ENCODE measurements at places on chromosomes 2 and 18.

DNA sequence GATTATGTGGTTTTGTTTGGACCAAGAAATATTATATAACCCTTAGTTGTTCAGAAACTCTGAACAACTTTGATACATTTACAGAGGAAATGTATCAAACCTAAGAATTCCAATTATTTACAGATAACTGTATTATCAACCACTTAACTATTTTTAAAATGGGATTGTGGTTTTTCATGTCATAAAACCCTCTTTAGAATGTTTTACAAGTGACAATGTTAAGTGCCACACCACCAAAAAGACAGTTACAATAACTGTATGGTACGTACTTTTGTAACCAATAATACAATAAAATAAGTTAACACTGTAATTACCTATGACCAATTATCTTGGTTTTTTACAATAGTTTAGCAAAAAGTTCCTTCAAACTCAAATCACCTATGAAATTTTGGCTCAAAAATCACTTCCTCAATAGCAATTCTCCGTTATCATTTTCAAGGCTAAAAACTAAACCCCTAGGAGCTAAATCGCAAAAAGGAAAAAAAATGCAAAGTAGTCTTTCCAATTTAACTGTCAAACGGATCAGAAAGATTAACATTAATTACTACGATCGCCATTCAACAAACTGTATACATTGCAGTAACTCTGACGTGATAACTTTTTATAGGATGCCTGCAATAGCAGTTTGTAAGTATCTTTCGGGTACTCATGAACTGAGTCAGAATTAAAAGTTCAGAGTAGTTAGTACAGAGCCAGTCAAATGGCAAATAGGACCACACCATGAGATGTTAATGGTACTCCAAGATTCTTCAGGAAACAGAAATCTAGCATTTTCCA is 1.5 kb downstream of the ROCK1 start:
- peak; percentile 42 for DNase-seq

- no peak for DNase-seq
These were observed 529 bp downstream of the SEMA4C start for GRCh38 chr2:96869281-96869821.

DNA sequence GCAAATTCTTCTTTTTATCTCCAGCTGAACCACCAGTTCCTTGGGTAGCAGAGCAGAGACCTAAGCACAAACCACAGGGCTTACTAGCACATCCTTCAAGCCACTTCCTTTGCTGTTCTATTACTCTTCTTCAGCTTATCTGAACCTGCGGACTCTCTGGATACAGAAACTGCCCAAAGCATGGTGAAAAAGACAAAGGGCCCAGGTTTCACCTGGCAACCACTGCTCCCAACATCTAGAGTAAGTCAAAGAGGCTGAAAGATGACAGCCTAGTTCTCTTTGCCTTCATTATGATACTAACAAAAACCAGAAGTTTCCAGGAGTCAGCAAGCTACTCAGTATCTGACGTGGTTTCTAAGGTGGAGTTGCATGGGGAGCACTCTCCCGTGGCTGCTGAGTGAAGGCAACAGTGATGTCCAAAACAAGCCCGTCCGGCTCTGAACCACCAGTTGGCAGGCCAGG is 43.4 kb downstream of the KANSL3 start:
- no peak for DNase-seq

- peak; percentile 65 for DNase-seq
These were observed 13.2 kb upstream of the ATP6V1B1 start for GRCh38 chr2:70922235-70923234.

DNA sequence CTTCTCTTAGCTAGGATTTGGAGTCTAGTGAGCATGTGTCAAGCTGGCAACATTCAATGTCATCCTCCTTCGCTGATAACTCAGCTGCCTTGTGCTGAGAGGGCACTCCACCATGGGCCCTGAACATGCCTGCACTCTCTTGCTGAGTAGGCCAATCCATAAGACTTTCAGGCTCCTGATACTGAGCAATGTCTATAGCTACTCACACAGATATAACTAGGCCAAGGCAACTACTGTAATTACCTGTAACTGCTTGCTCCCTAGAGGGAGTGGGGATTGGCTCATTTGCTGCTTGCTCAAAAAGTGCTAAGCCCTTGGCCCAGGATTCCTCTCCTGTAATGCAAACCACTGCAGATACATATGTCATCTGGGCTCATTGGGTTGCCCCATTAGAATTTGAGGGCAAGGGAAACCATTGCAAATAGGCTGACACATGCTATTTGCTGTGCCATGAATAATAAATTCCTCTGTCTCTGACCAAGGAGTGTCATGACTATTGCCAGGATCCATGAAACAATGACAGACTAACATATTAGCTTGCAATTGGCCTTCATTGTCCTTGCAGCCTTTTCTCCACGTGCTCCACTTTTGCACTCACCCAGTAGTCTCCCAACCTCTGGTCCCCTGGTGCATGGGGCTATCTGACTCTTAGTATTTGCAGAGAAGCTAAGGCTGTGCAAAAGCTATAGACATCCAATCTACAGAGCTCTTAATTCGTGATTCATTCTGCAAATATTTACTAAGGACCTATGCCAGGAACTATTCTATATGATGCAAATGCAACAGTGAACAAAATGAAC is 36.9 kb upstream of the BMPR2 start:
- DNase-seq, result peak; percentile 20

DNA sequence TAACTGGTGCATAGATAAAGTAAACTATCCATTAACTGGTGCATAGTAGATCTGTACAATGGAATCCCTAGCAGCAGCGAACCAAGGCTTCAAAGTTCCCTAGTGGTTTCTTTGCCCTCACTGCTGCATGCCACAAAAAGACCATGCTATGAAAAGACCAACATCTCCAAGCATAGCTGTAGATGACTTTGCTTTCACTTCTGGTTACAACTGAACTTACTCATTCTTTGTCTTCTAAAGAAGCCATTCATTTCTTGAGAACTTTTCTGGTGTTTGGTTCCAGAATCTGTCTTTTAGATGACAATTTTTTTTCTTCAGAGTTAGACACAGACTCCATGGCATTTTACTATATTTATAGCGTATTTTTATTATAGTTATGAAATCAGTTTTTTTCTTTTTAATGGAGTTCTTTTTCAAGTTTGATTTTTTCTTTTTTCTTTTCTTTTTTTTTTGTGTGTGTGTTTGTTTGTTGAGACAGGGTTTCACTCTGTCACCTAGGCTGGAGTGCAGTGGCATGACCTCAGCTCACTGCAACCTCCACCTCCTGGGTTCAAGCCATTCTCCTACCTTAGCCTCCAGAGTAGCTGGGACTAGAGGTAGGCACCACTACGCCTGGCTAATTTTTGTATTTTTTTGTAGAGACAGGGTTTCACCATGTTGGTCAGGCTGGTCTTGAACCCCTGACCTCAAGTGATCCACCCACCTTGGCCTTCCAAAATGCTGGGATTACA is 63.6 kb downstream of the SLC35F5 start:
- no peak for DNase-seq

DNA sequence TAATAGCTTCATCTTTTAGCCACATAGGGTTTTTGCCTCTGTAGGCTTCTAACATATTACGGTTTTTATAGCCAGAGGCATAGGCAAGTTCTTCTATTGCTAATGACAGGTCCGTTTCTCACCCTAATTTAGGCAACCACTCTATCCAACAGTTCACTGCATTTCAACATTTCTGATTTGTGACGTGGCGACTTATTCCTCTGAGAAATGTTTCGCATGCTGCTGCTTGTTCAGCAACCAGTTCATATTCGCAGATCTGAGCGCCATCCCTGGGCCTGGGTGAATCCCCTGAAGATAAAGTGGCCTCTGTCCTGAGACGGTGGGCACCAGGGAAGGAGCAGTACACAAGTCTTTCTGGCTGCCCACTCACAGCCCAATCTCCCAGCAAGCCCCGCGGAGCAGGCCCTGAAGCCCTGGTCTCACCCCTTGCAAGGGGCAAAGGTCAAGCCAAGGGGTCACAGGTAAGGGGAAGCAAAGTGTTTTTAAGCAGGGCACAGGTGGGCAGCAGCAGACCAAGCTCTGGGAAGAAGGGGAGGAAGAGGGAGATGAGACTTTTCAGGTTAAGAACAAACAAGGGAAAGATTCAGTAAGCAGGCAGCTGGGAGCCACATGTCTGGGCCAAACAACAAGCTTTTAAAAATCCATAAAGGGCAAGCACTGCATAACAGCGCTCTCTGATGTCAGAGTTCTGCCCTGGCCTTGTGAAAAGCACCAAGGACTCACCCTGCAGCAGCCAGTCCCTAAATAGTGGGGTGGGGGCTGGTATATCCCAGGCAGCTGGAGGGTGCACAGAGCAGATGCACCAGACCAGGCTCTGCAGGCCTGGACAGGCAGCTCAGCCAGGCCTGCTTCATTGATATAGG is 10.8 kb upstream of the COX7A2L start:
- peak; percentile 42 for DNase-seq

DNA sequence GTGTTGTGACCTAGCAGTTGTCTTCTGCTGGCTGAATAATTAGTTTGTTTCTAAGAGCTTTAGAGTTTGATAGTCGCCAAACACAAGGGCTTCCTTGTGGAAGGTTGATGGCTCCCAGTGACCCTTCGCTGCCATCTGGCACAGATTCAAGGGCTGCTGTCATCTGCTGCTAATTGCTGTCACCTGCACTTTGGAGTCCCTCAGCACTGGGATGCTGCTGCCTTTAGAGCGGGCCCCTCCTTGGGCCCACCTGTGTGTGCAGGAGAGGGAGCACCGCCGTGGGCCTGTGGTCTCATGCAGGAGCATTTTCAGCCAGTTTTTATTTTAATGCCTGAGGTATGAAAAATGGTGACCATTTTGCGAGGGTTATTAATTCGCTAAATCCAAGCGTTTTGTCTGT is 154.0 kb upstream of the NFATC1 start:
- no peak for DNase-seq

GRCh38 chr18:3793545-3793944 is 343.6 kb downstream of the TGIF1 start:
- no peak for DNase-seq

DNA sequence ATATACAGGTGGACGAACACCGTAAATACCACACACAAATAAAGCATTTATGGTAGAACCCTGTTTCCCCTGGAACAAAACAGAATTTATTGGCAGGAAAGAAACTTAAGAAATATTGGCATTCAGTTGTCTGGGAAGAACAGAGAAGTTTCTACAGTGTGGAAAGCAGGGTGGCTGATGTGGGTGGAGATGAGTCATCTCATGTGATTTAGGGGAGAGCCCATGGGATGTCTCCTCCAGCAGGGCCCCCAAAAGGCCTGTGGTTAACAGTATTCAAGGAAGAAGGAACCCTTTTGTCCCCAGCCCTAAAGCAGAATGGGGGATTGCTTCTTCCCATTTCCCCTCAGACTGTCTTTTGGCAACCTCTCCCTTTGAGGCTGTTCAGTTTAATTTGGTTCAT is 24.2 kb downstream of the SIX3 start:
- DNase-seq, result no peak

DNA sequence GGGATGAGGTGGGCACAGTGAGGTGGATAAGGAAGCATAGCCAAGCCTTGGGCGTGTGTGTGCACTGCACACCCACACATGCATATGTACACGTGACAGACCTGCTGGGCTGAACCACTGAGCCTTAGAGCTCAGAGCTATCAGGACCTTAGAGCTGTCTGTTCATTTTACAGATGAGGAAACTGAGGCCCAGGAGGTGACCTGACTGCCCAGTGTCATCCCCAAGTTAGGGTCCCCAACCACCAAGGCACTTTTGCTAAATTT is 8.2 kb upstream of the SNED1 start:
- no peak for DNase-seq

DNA sequence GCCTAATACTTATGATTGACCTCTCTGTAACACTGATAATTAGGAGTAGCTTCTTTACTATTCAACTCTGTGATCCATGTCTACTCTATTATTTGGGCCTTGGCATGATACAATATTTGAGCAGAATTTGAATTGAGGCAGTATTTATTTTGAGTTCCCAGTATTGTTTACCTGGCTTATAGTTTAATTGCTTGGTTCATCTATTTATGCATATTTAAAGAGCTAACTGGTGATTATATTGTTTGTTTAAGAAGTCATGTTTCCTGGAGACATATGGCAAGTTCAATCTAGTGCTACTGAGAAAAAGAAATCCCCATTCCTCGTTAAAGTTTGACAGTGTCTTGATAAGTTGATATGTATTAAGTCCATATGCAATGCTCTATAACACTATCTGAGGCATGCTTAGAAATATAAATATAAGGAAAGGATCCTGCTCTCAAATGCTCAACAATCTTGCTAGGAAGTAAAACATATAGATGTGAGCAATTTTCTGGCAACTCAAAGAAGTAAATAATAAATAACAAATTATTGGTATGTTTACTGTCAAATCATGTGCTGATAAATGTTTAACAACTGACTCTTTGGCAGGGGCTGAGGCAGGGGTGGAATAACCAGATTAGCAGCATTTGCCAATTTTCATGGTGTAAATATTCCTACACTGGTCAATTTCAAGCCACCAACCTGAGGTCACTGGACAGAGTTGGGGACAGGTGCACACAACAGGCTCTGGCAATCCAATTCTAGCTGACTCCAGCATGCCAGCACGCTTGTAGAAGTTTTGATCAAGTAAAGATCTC is 430.2 kb upstream of the PIK3C3 start:
- no peak for DNase-seq

GRCh38 chr18:72555101-72555500 is 11.0 kb upstream of the CBLN2 start:
- DNase-seq, result no peak

DNA sequence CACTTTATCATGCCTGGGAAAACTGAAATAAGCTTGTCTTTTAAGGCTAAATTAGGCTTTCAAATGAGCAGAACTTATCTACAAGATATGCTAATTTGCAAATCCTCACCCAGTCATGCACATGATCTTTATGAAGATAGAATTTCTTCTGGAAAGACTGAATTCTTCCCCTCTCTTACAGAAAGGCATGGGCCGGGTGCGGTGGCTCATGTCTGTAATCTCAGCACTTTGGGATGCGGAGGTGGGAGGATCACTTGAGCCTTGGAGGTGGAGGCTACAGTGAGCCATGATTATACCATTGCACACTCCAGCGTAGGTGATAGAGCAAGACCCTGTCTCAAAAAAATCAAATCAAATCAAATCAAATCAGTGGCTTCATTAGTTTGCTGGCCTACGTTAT is 11.7 kb upstream of the FOXI3 start:
- DNase-seq, result no peak

DNA sequence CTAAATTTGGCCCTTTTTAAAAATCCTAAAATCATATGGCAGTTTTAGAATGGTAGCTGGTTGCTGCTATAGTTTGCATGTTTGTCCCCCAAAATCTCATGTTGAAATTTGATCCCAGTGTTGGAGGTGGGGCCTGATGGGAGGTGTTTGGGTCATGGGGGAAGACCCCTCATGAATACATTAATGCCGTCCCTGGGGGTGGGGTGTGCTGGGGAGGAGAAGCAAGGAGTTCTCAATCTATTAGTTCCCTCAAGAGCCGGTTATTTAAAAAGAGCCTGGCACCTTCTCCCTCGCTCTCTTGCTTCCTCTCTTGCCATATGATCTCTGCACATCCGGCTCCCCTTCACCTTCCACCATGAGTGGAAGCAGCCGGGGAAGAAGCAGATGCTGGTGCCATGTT is 20.8 kb downstream of the GPATCH11 start:
- DNase-seq, result no peak

DNA sequence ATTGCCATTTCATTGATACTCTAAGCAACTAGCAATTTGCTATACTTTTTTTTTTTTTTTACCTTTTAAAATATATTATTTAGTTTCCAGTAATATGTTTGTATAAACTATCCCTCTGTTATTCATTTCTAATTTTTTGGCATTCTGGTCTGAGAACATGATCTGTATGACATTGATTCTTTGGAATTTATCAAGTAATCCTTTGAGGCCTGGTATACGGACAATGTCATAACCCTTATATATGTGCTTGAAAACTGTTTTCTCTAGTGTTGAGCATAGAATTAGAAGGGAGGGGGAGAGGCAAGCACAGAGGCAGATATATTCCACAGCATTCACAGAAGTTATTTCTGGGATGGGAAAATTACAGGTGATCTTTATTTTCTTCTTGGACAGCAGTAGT is 48.2 kb upstream of the POLE4 start:
- no peak for DNase-seq

Data from SHP77 treated with DMSO at 0.1 percent for 48 hours (cell line).